Activated effector memory CD4-positive, alpha-beta T cell treated with anti-CD3 and anti-CD28 coated beads, Interleukin-2, amount 50 U/mL, for 16 hours (primary cell): ENCODE measurements at places on chromosomes 5 and 9.

- DNase-seq: no peak
Measured at GRCh38 chr5:160521392-160521663, 99.7 kb downstream of the PTTG1 start.

- no peak for DNase-seq
Measured at GRCh38 chr5:142117579-142118151, 9.1 kb downstream of the NDFIP1 start.

- DNase-seq: peak; percentile 74
Measured at GRCh38 chr9:129006328-129007034, 21.6 kb downstream of the SH3GLB2 start.

- DNase-seq: no peak
Measured at GRCh38 chr5:102591650-102592049, 92.8 kb upstream of the SLCO6A1 start.

GRCh38 chr5:17050236-17050635 is 114.1 kb upstream of the MYO10 start:
- DNase-seq: no peak

- no peak for DNase-seq
Measured at GRCh38 chr9:29514336-29514735, 1941.1 kb upstream of the C9orf72 start.

- no peak for DNase-seq
Measured at GRCh38 chr9:100577776-100578448, at the start of gene CAVIN4. CAVIN4 (plus strand) TSS chr9:100578079; CDS start chr9:100578144, 65 bp downstream.

DNA sequence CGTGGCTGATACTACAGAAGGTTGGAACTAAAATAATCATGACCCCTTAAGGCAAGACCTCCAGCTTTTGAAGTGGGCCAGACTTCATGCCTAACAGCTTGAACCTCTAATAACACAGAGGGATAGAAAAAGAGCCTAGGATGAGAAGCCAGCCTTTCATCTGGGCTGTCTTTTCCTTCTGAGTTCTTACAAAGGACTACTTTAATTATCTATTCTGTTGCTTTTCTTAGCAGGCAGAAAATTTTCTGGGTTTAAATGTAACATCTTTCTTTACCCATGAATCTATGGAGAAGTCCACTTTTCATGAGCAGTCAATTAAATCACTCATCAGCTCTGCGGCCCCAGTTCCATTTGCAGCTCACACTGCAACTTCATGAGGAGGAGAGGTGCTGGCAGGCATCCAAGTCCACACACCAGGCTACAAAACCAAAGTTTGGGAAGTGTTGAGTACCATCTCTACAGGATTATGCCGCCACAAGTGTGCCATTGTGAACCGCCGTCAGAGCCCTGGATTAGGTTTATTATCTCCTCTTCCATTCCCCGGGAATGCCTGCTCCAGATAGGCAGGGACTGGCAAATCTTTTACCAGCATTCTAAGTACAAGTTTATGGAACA is 192.0 kb downstream of the TLE4 start:
- no peak for DNase-seq

GRCh38 chr5:108529381-108529780 is 147.5 kb upstream of the FBXL17 start:
- DNase-seq: no peak

GRCh38 chr5:92309336-92309991 is 926.3 kb upstream of the ARRDC3 start:
- no peak for DNase-seq

DNA sequence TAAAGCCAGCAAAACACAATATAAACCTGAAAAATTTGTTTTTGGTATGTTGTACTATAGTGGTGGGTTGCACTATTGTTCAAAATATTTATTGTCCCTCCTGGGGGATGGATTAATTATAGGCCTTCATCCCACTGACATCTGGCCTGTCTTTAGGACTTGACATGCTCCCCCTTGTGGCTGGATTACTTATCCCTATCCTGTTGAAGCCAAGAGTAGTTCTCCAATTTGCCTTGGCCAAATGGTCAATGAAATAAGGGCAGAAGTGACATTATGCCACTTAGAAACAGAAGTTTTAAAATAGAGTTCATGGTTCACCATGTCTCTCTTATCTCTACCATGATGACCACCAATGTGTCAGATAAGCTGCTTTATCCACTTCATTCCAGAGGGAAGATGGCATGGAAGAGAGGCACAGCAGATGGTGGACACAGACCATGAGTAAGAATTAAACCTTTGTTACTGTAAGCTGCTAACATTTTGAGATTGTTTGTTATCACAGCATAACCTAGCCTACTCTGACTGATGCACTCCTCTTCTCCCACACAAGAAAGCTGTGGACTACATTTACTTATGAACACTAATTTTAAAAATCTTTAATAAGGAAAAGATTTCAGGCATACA is 29.2 kb upstream of the ARHGEF28 start:
- DNase-seq: no peak

DNA sequence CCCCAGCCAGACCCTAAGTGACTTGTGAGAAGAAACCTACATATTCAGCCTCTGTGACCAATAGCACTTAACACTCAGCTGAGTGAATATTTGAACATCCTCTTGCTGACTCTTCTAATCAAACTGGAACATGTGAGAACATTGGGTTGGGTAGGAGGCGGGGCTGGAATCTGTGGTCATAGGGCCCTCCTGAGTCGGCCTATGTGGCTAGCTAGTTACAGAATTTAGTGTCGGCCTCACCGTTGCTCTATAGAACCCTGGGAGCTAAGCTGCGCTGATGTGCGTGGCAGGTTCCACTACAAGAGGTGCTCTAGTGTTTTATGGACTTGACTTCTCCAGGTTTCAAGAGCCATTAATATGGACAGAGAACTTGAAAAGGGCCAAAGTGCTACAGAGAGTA is 138.8 kb downstream of the DROSHA start:
- no peak for DNase-seq

DNA sequence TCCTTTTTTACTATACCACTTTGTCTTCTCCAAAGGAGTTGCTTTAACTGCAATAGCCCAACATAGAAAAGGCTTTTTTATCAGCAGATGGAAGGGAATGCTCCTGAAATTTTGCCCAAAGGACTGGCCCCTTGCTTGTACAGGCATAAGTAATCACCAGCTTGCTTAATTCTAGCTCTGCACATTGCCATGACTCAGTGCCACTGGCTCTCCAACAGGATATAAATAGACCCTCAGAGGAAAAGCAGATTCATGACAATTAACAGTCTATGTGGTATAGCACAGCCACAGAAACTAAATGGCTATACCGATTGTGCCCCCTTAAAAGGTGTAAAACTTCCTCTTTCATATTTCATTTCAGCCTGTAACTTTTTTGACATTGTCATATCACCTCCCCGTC is 227.0 kb downstream of the ZNF608 start:
- no peak for DNase-seq

- DNase-seq: no peak
Measured at GRCh38 chr9:14057368-14058324, 256.3 kb downstream of the NFIB start.

DNA sequence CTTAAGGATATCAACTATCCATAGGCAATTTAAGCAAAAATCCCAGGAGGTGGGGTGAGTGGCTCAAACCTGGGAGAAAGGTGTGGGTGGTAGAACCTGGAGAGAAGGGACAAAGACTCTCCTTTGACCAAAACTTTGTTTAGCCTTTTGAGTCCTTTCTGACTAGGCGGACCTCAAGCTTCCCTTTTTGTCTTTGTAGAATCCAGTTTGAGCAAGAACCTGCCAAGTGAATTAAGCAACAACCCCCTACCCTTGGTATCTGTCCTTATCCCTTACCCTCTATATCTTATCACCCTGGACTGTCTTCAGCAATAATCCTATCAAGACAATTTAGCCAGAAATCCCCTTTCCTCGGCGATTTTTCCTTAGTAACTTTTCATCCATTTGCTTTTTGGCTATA is 53.5 kb upstream of the SLC28A3 start:
- no peak for DNase-seq

DNA sequence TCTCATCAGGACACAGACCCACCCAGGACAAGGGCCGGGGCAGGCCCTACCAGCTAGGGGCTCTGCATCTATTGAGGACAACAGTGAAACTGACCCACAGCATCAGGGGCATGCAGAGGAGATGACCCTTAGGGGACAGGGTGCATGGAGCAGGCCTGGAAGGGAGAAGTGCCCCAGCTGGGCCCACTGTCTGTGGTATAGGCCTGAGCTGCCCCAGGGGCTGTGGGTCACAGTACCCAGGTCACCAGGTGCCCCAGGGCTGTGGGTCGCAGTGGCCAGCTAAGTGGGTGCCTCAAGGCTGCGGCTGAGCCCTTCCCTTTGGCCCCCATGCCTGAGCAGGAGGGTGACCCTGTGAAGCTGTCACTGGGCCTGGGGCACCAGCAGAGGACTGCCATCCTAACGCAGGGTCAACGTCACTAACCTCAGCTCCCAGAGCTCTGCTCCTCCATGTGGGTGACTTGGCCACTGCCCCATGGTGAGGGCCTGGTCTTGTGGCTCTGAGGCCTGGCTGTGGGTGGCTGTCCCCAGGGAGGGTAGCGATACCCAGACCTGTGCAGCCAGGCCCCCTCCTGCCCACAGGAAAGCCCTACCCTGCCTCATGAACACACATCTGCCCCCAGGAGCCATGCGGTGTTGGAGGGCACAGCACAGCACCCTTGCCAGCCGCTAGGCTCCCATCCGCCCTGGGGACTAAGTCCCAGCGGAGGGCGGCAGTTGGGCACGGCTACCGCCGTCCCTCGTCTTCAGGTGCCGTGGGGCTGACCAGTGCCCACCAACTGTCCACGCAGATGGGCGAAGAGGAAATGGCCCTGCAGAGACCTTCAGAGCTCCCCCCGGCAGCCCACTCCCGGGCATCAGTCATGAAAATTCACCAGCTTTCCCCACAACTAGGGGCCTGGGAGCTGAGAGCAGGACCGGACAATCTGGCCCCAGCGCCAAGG is 4.9 kb downstream of the EDF1 start:
- DNase-seq: no peak

DNA sequence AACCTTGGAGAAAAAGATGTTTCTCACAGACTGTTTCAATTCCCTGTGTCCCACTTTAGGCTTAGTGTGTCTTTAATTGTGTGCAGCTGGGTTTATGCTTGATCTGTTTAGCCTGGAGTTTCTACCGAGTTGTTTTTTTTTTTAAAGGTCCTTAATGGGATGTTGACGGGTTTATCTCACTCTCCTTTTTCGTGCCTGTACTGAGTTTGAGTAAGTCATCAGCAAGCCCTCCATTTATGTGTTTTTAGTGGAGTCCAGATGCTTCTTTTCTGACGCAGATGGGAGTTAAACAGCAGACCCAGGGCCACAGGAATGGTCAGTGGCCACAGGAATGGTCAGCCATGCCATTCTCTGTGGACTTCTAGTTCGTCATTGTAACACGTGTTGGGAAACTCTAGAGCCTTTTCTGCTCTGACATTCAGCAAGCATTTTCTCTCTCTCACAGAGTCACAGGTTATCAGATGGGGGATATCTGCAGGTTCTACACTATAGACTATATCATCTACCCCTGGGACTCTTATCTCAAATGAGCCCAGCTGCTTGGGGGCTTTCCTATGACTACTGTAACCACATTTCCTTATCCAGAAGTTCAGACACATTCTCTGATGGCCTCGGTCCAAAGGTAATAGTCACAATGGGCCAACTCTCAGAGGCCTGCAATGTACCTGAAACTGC is 190.5 kb downstream of the TTLL11 start:
- DNase-seq: no peak

DNA sequence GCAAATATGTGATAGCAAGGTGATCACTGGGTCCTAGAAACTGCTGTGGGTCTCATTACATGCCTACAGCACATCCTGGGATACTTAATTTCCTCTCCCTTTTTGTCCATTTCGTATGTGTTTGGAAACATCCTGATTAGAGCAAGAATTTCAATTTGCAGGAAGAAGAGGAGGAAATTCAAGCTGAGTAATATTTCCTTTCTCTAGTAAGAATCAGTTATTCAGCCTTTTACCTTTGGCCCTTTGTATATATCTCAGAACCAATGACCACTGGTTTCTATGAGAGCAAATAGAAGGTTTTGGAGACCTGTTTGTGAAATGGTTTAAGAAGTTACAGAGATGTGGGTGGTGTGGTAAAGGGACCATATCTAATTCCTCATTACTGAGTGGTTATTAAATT is 171.6 kb downstream of the RMI1 start:
- DNase-seq: no peak

DNA sequence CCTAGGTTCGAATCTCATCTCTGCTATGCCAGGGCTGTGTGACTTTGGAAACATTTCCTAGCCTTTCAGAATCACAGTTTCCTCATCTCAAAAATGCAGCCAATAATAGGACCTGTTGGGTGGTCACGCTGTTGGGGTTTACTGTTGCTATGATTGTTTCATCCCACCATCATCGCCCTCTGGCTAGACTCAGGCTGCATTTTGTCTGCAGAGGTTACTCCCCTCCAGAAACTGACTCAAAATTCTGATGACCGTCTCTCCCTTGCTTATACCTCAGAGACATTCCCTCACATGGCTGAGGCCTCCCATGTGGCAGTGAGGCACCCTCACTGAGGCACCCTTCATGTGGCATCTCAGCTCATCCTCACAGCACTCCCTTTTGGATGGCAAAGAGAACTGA is 61.6 kb downstream of the COL27A1 start:
- DNase-seq: no peak

DNA sequence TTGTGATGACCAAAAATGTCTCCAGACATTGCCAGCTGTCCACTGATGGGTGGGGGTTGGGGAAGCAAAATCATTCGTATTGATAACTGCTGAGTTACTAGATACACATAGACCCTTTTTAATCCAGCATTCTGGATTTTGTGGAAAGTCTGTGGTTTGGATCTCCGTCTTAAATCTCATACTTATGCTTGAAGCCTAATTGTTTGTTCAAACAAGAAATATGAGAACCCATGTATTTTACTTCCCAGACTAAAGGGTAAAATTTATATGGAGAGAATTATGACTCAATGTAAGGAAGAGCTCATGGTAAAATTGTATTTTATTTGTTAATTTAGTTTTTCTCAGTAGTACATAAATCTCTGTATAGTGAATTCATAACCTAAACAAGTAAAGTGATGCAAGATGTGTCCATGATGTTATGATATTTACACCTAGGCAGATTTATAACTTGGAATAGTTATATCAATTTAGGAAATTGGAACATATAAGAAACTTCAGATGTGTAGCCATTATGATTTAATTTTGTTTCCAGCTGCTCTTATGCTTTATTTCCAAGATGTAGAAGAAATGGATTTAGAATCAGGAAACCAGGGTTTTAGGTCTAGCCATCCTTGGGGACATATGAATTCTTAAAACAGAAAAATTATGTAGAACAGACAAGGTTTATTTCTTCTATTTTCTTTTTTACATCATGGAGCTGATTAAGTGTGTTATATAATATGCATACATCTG is 4.5 kb upstream of the OGN start:
- DNase-seq: no peak

GRCh38 chr5:1347571-1347970 is 2.7 kb upstream of the CLPTM1L start:
- no peak for DNase-seq

GRCh38 chr5:59845730-59846129 is 47.8 kb downstream of the PDE4D start:
- DNase-seq: no peak
